ENCODE measurements at places on chromosomes 5 and 9.

DNA sequence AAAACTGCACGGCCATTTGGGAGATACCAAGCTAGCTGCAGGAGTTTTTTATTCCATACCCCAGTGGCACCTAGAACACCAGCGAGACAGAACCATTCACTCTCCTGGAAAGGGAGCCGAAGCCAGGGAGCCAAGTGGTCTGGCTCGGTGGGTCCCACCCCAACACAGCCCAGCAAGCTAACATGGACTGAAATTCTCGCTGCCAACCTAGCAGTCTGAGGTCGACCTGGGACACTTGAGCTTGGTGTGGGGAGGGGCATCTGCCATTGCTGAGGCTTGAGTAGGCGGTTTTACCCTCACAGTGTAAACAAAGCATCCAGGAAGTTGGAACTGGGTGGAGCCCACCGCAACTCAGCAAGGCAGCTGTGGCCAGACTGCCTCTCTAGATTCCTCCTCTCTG lies 108.9 kb upstream of the CHD1 start:
- DNase-seq, result no peak
- no peaks in the 10 kb centered on the region for H3K27me3 ChIP-seq
- H3K4me1 ChIP-seq, result peaks cover 2% of the 10 kb centered on the region
- no peak overlapping the region for H3K27ac ChIP-seq
- H3K4me3 ChIP-seq, result no peak overlapping the region

DNA sequence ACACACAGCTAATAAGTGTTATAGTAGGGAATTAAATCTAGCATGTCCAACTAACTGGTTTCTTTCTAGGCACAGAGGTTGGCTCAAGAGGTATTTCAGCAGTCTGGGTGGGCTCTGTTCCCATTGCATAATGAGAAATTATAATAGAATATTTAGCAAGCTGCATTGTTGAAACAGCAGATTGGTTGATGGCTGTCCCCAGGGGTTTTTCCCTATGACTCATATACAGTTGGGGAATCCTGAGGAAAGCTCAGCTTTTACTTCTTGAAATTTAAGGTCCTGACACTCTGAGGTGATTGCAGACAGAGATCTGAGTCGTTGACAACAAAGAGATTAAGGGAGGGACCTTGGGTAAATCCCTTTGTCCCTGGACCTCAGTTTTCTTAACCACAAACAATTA lies 38.3 kb upstream of the TNFSF8 start:
- no peak for DNase-seq
- no peak overlapping the region for H3K4me3 ChIP-seq
- H3K36me3 ChIP-seq, result no peaks in the 10 kb centered on the region
- H3K27ac ChIP-seq, result no peak overlapping the region
- H3K4me1 ChIP-seq, result no peaks in the 10 kb centered on the region

GRCh38 chr9:137149363-137149762 lies 10.4 kb downstream of the GRIN1 start:
- peaks cover 6% of the 10 kb centered on the region for H3K27me3 ChIP-seq
- no peaks in the 10 kb centered on the region for H3K36me3 ChIP-seq
- no peak overlapping the region for H3K4me3 ChIP-seq
- no peak overlapping the region for H3K27ac ChIP-seq

DNA sequence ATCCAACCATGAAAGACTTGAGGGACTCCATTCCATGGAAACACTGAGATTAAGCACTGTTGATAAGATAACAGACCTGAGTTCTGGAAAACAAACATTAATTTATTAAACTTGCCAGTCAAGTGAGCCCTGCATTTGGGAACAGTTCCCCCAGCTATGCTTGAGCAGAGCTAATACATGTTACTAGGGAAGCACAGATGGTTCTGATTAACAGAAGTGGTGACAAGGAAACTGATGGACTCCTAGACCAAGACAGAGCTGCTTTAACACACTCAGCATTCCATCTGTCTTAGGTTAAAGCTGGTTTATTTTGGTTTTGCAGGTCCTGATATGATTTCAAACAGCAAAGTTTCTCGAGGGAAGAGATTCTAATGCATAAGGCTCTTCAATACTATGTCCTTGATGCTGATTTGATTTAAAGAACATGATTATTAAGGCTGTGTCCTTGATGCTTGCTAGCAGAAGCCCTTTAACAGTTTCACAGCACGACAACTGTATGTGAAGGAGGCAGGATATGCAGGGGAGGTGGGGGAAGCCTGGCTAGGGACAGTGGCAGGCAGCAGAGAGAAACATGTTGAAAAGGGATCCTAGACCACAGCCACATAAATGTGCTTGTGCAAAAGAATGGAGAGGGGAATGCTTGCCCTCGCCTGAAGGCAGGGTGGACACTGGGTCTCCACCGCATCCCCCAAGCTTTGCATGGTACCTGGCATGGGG lies 66.2 kb downstream of the ACTBL2 start:
- peaks cover 11% of the 10 kb centered on the region for H3K4me1 ChIP-seq
- DNase-seq, result no peak
- no peak overlapping the region for H3K4me3 ChIP-seq
- H3K27me3 ChIP-seq, result peaks cover 2% of the 10 kb centered on the region

GRCh38 chr5:160978944-160979343 lies 126.9 kb upstream of the ATP10B start:
- H3K4me1 ChIP-seq, result no peaks in the 10 kb centered on the region
- no peak overlapping the region for H3K27ac ChIP-seq
- no peak for DNase-seq
- no peak overlapping the region for H3K4me3 ChIP-seq
- no peaks in the 10 kb centered on the region for H3K27me3 ChIP-seq
- H3K36me3 ChIP-seq, result no peaks in the 10 kb centered on the region

- peaks cover 15% of the 10 kb centered on the region for H3K4me1 ChIP-seq
- no peak overlapping the region for H3K4me3 ChIP-seq
- no peak for DNase-seq
- H3K36me3 ChIP-seq, result no peaks in the 10 kb centered on the region
- H3K27ac ChIP-seq, result no peak overlapping the region
Observed at GRCh38 chr5:139443831-139444453, 4.6 kb upstream of the DNAJC18 start.

- no peaks in the 10 kb centered on the region for H3K4me1 ChIP-seq
- no peaks in the 10 kb centered on the region for H3K36me3 ChIP-seq
- no peak for DNase-seq
- no peak overlapping the region for H3K4me3 ChIP-seq
- H3K27me3 ChIP-seq, result peaks cover 2% of the 10 kb centered on the region
- no peak overlapping the region for H3K27ac ChIP-seq
Observed at GRCh38 chr5:103114440-103114839, 5.5 kb downstream of the GIN1 start.

Data from glutamatergic neuron (in vitro differentiated cells).